Activated T-helper 2 cell treated with anti-CD3 and anti-CD28 coated beads, Interferon-gamma antibody, Interleukin-2, Interleukin-4, amounts not matched to agents 10 μg/mL and 5 μg/mL and 100 μg/mL, durations not matched to agents 14 hours and 24 hours and 36 hours (primary cell): ENCODE measurements at places on chromosomes 5 and 9. TPM values are rescaled to one million over a fixed set of nuclear protein-coding genes. Genes with fewer than 3 reads are reported as not detected.

The RAI14 gene
- 4.0 and 4.2 TPM in 2 replicates for total RNA-seq

The DRD1 gene
- total RNA-seq: not detected in 2 replicates

DNA sequence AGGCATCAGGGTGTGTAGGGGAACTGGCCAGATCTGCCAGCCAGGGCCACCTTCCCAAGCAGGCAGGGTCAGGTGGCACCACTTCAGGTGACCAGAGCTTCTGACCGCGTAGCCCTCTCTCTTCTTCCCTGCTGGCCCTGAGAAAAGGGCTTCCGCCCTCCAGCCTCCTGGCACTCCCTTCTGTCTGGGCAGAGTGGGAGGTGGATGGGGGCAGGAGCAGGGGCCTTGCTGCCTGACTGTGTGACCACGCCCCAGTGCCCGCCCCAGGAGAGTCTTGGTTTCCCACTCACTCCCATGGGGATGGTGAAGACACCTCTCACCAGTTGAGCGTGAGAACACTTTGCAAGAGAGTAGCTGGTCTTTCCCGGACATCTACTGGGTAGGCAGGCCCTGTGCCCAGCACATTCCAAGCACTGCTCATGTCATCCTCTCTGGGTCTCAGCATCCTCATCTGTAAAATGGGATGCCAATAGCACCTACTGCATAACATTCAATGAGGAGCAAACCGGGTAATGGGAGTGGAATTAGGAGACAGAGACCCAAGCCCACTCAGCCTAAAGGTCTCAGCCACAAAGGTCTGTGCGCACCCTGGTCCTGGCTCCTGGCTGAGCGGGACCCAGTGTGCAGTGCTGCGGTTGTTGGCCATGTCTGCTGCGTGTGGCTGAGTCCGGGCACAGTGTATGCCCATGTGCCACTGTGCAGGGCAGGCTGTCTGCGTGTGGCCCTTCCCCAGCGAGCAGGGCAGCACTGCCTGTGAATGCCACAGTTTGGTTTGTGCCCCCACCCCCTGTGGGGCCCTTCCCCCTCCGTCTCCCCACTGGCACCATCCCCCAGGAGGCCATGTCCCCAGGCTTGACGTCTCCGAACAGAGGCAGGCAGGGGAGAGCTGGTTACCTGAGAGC is 179.1 kb upstream of the IER5L start:
- DNase-seq: no peak
- no peaks in the 10 kb centered on the region for H3K27me3 ChIP-seq
- no peaks in the 10 kb centered on the region for H3K4me1 ChIP-seq
- no peak overlapping the region for H3K4me3 ChIP-seq
- no peak overlapping the region for H3K27ac ChIP-seq
- H3K36me3 ChIP-seq: no peaks in the 10 kb centered on the region

GRCh38 chr9:73548201-73548600 is 396.5 kb downstream of the ANXA1 start:
- no peaks in the 10 kb centered on the region for H3K4me1 ChIP-seq
- H3K36me3 ChIP-seq: no peaks in the 10 kb centered on the region
- H3K27ac ChIP-seq: no peak overlapping the region
- H3K27me3 ChIP-seq: no peaks in the 10 kb centered on the region

GRCh38 chr9:38284588-38285051 is 107.9 kb upstream of the ALDH1B1 start:
- DNase-seq: no peak
- peaks cover 3% of the 10 kb centered on the region for H3K4me1 ChIP-seq
- no peaks in the 10 kb centered on the region for H3K36me3 ChIP-seq
- no peak overlapping the region for H3K4me3 ChIP-seq
- H3K27me3 ChIP-seq: no peaks in the 10 kb centered on the region

GRCh38 chr5:41510176-41510831 is at the start of gene PLCXD3:
Gene PLCXD3, minus strand, starts transcription at chr5:41510601. Its CDS starts 75 bp downstream, at chr5:41510526.
- peaks cover 37% of the 10 kb centered on the region for H3K27me3 ChIP-seq
- no peak within 1 kb of the TSS for H3K27ac ChIP-seq
- no peak within 1 kb of the TSS for H3K4me3 ChIP-seq

DNA sequence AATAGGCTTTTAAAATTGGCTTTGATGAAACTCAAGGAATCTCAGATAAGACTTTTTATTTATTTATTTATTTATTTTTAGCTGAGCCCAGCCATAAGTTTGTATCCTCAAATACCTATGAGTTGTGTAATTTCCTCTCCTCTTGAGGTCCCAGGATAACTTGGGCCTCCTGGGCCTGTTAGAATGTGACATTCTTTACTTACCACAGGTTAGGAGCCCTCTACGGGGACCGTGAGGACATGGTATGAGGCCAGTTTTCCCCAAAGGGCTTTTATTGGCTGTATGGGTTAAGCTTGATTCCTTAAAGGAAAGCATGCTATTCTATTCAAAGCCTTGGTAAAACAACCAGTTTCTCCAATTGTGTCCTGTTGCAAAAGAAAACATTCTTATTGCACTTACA is 16.9 kb downstream of the SHISAL2B start:
- peaks cover 19% of the 10 kb centered on the region for H3K27me3 ChIP-seq
- no peak for DNase-seq
- H3K27ac ChIP-seq: no peak overlapping the region
- no peak overlapping the region for H3K4me3 ChIP-seq
- H3K36me3 ChIP-seq: no peaks in the 10 kb centered on the region
